ENCODE measurements at places on chromosomes 3 and 15.

DNA sequence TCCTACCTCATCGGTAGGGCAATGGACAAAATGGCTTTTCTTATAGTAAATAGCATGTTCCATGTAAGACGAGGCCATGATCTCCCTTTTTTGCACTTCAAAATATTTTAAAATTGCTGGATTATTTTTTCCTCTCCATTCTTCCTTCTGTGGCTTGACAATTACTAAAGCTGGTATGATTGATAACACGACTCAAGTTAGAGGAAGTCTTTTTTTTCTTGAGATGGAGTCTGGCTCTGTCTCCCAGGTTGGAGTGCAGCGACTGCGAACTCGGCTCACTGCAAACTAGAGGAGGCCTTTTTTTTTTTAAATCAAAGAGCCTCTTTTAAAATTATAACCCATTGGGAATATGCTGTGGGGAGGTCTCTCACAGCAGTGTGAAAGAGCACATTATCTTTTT is 124.5 kb upstream of the TBL1XR1 start:
- no peak for DNase-seq

- DNase-seq, result no peak
Measured at GRCh38 chr15:49501586-49501985, 78.5 kb downstream of the FGF7 start.

- no peak for DNase-seq
Measured at GRCh38 chr3:101819649-101820206, 29.6 kb upstream of the NFKBIZ start.

GRCh38 chr3:100992231-100993012 is 799 bp downstream of the ABI3BP start:
- no peak for DNase-seq

DNA sequence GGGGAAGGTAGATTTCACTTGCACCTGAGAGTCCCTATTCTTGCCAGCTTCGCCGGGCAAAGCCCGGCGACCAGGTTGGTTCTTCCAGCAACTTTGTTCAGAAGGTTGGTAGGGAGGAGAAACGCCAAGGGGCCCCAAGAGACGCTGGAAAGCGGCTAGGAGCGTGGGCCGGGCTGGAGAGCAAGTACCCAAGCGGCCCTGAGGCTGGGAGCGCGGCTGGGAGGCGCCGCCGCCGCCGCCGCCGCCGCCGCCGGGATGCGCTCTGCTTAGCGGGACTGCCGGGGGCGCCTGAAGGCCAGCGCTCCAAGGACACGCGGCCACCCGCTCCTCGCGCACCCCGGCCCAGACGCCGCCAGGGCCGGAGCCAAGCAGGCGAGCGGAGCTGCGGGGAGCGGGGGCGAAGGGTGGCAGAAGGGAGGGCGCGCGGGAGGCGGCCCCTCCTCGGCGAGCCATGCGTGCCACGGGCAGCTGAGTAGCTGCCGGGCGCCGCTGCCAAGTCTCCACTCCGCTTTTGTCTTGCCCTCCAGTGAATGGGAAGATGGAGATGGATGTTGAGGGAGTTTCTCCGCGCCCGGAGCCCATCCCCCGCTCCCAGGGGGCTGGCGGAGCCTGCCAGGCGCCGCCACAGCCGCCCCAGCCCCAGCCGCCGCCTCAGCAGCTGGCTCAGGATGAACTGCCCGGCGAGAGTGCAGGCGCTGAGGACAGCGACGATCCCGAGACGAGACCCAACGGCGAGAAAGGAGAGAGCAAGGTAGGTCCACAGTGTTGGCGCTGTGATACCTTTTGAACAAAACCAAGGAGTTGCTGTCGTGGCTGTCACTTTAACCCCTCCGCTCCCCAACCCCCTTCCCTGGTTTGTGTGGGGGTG is 227.4 kb upstream of the AZI2 start:
- DNase-seq, result no peak

DNA sequence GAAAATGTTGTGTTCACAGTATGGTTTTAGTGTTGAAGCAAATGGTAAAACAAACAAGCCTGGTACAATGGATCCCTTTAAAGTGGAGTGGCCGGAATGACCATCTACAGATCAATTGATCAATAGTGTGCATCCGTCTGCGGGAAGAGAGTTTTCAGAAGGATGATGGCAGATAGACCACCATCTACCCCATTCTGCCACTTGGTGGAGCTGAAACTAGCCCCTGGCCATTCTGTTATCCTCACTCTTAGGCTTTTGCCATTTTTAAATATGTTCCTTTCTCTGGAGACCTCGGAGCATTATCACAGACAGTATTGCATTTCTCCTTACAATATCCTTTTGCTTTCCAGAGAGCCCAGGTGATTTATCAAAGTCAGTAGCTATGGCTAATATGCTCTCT is 258.9 kb upstream of the CFAP20DC start:
- no peak for DNase-seq
